ENCODE measurements at places on chromosomes 1 and 21.

DNA sequence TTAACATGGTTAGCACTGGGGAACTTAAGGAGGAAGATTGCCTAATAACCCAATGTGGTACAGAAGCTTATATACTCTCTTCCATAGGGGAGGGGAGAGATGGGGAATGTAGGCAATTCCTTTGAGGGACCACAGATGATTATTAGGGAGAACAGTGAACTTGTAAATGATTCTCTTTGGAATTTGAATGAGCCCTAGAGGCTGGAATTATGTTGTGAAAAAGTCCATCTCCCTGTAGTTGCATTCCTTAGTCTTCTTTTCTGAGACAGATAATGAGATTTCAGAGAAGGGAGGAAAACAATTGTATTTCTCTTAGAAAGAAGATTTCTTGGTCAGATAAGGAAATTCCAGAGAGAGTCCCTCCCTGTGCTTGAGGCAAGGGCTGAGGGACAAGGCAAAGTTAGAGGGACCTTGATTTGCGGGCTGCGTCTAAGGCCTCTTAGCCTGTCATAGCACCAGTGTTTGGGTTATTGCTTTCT is 89.0 kb upstream of the HMCN1 start:
- DNase-seq, result peak; percentile 65

- no peak for DNase-seq
Observed at GRCh38 chr1:32361308-32361673, 994 bp downstream of the FAM229A start.

DNA sequence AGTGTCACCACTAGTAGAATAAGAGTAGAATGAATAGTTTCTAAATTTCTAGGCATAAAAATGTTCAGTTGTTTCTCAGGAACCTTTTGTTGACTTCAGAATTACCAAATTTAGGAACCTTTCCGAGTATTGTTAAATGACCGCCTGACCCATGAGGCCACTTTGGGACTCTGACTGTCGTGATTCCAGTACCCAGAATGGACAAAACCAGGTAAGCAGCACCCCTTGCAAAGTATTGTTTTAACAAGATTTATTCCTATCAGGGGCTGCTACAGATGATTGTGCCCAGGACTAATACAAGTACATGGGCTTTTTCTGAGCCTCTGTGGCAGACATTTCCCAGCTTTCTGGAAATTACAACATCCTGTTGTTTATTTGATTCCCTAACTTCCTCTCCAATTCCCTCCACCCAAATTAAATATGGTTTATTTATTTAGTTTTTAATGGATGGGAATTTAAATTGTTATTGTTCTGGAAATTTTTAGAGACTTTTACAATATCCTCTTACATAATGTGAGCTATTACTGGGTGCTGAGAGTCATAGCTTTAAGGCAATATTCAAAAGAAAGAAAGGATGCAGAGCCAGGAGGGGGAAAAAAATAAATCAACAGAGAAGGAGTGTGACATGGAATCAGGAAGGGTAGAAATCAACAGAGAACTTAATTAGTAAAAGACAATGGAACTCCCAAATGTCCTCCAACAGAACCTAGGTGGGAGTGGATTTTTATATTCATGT is 37.4 kb upstream of the NTPCR start:
- DNase-seq, result no peak

DNA sequence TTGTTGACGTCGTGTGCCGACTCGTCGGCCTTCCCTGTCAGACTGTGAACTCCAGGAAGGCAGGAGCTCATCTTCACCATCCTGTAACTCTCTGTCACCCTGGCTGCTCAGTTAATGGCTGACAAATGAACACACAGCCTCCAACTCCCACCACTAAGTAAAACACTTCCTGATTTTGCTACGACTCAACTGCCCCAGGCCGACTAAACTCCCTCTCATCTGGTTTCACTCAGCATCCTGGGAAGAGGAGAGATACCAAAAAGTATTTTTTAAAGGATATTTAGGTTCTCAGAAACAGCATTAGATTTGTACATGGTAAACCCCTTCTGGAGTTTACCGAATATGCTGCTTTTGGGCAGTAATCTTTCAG is 18.2 kb upstream of the LHX4 start:
- DNase-seq, result no peak

DNA sequence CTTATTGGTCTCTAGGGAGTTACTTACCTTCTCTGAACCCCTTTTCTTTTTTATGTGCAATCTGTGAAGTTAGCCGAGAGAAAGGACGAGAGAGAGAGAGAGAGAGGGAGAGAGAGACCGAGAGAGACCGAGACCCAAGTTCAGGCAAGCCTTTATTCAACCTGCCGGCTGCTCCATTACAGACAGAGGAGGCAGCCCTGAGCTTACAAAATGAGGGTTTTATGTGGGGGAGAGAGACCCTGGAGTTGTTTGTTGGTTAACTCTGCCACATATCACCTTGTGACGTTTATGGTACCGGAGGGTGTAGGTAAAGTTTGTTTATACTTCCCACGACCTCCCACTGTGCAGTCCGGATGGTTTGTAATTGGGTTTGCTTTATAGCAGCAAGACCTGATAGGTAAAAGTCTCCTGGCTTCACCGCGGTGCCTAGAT is 1.5 kb upstream of the MCOLN3 start:
- no peak for DNase-seq

GRCh38 chr21:39014747-39015146 is 168.5 kb downstream of the PSMG1 start:
- DNase-seq, result peak; percentile 91

- DNase-seq, result no peak
Observed at GRCh38 chr21:27154451-27155129, 187.7 kb upstream of the ADAMTS5 start.

GRCh38 chr1:95815511-95815910 is 581.5 kb downstream of the RWDD3 start:
- no peak for DNase-seq

Measured in fibroblast of skin of left biceps (primary cell).